ENCODE measurements at places on chromosomes 2 and 18. TPM values are rescaled to one million over a fixed set of nuclear protein-coding genes. Genes with fewer than 3 reads are reported as not detected.

MGAT5 gene
- total RNA-seq = 21.6 TPM

PSTPIP2 gene
- total RNA-seq = 21.1 TPM

LRP1B gene
- under 0.01 TPM for total RNA-seq

CPLX4 gene
- not detected for total RNA-seq

SLC8A1 gene
- total RNA-seq = 6.8 TPM

ABCG8 gene
- total RNA-seq = not detected

C2orf92 gene
- total RNA-seq = not detected

RHOB gene
- 109 TPM for total RNA-seq

CDH2 gene
- 0.08 TPM for total RNA-seq

IL36A gene
- total RNA-seq = not detected

SCN3A gene
- not detected for total RNA-seq

ALPI gene
- not detected for total RNA-seq

GPAT2 gene
- 2.8 TPM for total RNA-seq

RASGRP3 gene
- not detected for total RNA-seq

C2orf78 gene
- not detected for total RNA-seq

SMC6 gene
- 21.6 TPM for total RNA-seq

ZAP70 gene
- not detected for total RNA-seq

UGT1A8 gene
- total RNA-seq = not detected

AOX1 gene
- total RNA-seq = 17.5 TPM

GDF7 gene
- not detected for total RNA-seq

MTHFD2 gene
- 209 TPM for total RNA-seq

NLRC4 gene
- total RNA-seq = not detected

FBXO48 gene
- 0.72 TPM for total RNA-seq

MPP4 gene
- 0.55 TPM for total RNA-seq

TRIP12 gene
- 81.1 TPM for total RNA-seq

RTP5 gene
- not detected for total RNA-seq

MAL gene
- total RNA-seq = 0.23 TPM

CRYGC gene
- total RNA-seq = not detected

APCDD1 gene
- total RNA-seq = 4.6 TPM

TMEM214 gene
- total RNA-seq = 24.7 TPM

LIMS4 gene
- not detected for total RNA-seq

LINC00305 gene
- total RNA-seq = not detected

VWA3B gene
- 0.08 TPM for total RNA-seq

CCDC150 gene
- total RNA-seq = 1.4 TPM

KIAA2012 gene
- not detected for total RNA-seq

SERPINB4 gene
- 1.9 TPM for total RNA-seq

AGBL5 gene
- total RNA-seq = 21.5 TPM

All from hair follicular keratinocyte (primary cell).